ENCODE measurements at places on chromosomes 7 and 10.

DNA sequence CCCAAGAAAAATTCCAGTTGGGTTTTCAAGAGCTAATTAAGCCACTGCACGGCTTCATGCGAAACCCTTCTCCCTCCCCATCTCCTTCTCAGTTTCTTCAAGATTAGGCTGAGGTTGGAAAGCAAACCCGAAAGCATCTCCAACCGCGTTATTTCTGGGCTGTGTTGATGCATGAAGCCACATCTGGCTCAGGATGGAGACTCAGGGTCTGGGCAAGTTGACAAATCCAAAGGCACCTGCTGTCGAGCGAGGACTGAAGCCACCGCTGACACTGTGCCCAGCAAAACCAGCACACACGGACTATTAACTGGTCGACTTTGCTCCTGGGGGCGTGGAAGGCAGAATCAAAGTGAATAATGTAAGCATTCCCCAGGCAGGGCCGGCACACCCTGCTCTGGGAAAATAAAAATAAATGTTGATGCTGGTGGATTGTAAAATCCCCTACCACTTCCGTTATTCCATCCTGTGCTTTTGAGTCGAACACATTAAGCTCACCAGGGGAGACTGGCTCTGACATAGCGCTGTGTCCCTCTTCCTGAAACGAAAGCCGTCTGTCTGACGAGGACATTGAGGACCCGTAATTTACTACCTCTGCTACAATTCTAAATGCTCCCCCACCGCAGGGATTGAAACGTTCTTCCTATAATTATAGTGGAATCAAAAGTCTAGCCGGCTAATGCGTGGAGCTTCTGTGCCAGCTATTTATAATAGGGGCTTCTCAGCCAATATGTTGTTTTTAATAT lies 269.8 kb downstream of the ADARB2 start:
- DNase-seq: no peak

- no peak for DNase-seq
Observed at GRCh38 chr10:48404646-48405045, 98.2 kb downstream of the MAPK8 start.

DNA sequence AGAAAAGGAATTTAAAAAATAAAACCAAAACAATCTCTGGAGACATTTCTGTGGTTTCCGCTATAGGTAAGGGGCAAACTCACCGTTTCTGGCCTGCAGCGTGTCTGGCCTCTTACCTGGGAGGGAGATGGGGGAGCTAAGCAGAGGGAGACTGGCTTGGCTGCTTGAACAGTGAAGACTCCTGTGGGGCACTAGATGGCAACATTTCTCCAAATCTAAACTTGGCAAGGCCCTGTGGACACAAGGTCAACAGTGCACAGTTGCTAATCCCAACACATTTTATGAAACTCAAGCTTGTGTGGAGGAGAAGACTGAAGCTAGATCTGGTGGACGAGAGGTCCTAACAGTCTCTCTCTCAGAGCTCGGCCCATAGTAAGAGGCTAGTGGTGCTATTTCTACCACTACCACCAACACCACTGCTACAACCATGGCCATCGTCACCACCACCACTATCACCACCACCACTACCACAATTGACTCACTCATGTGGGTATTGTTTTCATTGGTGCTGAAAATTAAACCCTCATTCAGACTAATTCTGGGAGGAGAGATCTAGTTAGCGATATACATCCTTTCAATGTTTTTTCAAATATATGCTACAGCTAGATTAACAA lies 28.4 kb upstream of the CDHR3 start:
- no peak for DNase-seq

DNA sequence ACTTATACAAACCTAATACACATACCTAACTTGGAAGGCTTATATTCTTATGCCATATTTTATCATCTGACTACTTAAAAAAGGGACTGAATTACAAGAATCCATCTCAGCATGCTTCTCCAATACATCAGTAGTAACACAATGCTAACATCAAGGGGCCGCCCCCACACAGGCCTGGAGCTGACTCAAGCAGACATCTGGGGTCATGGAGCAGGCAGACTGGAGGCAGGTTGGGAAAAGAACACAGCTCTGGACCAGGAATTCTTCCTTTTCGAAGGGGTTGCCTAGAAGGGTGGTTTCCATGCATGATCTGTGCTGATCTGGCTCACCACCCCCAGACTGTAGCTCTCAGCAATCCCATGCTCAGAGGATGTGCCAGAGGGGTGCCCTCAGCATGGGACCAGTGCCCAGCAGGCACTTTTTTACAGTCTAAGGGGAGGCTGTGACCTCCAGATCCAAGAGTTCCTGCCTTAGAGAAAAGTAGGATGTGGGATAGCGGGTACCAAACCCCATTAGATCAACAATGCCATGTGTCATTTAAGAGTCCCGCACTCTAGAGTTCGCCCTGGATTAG lies 26.1 kb upstream of the DUSP5 start:
- peak; percentile 30 for DNase-seq

DNA sequence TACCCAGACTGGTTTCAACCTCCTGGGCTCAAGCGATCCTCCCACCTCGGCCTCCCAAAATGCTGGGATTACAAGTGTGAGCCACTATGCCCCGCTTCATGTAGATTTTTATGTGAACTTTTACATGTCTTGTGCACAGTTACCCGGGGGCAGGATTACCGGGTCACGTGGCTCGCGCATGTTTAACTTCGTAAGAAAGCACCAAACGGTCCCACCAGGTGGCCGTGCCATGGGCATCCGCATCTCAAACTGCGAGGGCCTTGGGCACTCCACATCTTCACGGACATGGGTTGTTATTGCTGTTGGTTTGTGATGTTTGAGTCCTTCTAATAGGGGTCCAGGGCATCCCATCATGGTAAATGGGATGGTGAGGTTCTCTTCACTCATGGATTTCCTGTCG lies 636.6 kb upstream of the FOXK1 start:
- DNase-seq: no peak

- no peak for DNase-seq
Observed at GRCh38 chr7:41292487-41292886, 410.4 kb downstream of the INHBA start.

DNA sequence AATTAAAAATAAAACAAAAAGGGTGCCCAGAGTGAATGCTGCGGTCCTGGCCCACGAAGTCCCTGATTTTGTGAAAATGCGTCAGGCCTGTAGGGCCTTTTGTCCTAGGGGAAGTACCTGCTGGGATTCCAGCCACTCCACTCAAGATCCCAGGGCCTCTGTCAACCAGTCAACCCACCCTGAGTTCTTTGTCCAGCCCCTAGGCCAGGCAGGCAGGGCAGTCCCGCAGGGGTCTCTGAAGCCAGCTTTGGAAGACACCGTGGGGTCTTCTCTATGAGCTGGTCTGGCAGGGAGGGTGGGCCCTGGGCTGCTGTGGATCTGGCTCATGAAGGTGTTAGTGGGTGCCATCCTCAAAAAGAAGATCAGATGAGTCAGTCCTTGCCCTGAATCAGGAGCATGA lies 452.5 kb upstream of the MKI67 start:
- DNase-seq: no peak

GRCh38 chr10:13776861-13777311 lies 190.1 kb downstream of the PRPF18 start:
- no peak for DNase-seq

- DNase-seq: no peak
Observed at GRCh38 chr7:21585070-21585724, 42.4 kb downstream of the DNAH11 start.

DNA sequence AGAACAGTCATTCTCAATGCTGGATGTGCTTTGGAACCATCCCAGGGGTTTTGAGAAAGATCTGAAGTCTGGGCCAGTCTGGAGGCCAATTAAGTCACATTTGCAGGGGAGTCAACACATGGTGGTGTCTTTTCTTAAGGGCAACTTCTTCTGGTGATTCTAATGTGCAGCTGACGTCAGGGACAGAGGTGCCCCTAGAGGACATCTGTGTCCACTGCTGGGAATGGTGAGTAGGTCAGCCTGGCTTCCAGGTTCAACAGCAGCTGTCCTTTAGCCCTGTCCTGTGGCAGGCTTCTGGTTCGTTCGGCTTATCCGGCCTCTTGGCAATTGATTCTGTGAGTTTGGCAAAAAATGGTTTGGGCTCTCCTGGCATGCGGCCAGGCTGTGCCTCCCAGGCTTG lies 269.7 kb upstream of the HABP2 start:
- DNase-seq: no peak

- DNase-seq: no peak
Observed at GRCh38 chr10:85900061-85900460, 466.5 kb downstream of the GRID1 start.

GRCh38 chr10:124989526-124989925 lies 47.6 kb downstream of the ZRANB1 start:
- no peak for DNase-seq

DNA sequence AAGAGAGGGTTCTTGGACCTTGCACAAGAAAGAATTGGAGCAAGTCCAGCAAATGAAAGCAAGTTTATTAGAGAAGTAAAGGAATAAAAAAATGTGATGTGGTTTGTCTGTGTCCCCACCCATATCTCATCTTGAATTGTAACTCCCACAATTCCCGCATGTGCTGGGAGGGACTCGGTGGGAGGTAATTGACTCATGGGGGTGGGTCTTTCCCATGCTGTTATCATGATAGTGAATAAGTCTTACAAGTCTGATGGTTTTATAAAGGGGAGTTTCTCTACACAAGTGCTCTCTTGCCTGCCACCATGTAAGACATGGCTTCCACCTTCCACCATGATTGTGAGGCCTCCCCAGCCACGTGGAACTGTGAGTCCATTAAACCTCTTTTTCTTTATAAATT lies 39.2 kb upstream of the FZD9 start:
- no peak for DNase-seq

DNA sequence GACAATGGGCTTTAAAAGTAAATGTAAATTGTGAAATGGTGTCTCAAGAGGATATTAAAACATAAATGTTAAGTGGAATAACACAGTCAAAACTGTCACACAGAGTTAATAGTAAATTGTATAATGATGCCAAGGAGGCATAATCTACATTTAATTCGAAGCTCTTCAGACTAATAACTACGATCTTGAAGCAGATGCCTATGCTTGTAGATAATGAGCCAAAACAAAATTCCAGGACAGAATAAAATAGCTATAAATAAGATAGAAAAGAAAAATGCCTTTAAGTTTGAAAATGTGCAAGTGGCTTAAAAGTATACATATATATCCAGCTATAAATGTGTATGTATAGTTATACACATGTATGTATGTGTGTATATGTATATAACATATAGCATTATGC lies 17.5 kb downstream of the TWIST1 start:
- no peak for DNase-seq

- DNase-seq: no peak
Observed at GRCh38 chr10:86944471-86944870, 12.9 kb downstream of the MMRN2 start.

DNA sequence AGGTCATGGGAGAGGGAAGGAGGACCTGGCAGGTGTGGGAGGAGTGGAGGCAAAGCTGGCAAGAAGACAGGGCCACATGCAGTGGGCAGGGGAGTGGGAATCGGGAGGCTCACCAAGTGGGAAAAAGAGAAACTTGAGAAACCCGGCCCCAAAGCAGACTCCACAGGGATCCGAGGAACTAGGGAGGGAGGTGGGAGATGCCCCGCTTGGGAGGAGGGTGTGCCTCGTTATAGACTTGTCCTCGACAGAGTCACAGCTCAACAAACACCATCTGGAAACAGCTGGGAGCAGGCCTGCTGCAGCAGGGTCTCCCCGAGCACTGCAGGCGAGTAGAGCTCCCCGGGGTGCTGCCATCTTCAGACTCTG lies 54.8 kb downstream of the MKI67 start:
- DNase-seq: peak; percentile 81

GRCh38 chr7:158252837-158253669 lies 334.6 kb downstream of the PTPRN2 start:
- DNase-seq: peak; percentile 74

- no peak for DNase-seq
Observed at GRCh38 chr7:107581387-107582013, 1.5 kb downstream of the BCAP29 start.

- no peak for DNase-seq
Observed at GRCh38 chr7:69837387-69838068, 239.3 kb downstream of the AUTS2 start.

DNA sequence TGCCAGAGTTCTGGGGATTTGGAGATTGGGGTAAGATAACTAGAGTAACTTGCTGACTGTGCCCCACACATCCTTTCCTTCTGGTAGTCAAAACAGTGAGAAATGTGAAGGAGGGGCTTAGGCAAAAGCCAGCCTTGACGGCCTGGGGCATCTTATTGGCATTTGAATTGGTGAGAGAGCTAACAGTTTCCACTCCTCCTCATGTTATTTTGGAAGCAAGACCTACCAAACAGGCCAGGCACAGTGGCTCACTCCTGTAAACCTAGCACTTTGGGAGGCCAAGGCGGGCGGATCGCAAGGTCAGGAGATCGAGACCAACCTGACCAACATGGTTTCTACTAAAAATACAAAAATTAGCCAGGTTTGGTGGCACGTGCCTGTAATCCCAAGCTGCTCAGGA lies 596.6 kb downstream of the GRM8 start:
- no peak for DNase-seq

- DNase-seq: no peak
Observed at GRCh38 chr10:96767611-96768010, 47.3 kb upstream of the PIK3AP1 start.

GRCh38 chr7:84232646-84233045 lies 38.1 kb upstream of the SEMA3A start:
- DNase-seq: no peak

DNA sequence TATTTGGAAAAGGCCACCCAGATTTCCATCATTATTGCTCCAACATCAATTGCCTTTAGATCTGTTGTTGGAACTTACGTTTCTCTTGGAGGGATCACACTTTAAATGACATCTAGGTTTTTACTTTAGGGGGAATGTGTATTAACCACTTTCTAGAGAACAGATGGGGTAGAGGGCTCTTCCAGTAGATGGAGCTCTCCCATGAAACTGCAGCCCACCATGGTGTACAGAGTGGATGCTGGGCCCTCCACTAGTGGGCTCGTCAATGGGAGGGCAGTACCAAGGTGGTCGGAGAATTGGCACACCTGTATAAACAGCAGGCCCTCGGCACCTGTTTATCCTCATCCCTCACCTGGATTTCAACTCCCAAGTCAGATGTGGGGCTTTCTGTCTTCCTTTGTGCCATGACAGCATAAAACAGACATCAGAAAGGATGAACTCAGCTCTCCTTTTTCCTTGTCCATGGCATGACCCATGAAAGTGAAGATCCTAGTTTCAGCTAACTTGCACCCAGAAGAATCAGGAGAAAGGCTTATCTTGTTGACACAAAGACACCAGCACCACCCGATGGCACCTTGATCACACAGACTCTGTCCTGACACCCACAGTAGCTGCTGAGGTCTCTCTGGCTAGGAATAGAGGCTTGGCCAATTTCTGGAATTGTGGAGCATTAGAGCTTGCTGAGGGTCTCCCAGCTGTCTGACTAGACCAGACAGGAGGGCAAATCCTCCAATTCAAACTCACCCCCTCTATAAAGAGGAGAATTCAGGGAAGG lies 150.5 kb downstream of the CYP26A1 start:
- DNase-seq: no peak

GRCh38 chr7:83937930-83938329 lies 256.7 kb downstream of the SEMA3A start:
- no peak for DNase-seq

DNA sequence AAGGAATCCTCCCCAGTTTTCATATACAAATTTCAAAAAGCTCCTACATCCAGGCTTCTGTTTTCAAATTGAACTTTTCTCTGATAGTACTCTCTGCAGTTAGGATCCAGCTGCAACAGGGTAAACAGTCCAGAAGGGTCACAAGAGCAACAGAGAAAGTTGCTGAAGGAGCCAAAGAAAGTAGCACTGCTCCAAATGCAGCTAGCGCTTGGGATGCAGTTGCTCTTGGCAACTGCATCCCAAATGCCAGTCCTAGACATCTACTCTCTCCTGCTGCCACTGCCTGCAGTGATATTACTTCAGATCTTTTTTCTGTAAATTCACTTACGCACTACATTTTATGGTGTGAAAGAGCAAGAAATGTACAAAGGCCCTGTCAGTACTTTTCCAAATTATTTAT lies 14.6 kb downstream of the GPR37 start:
- DNase-seq: no peak

Data from mesenteric fat pad (tissue), 1 donor.